ENCODE measurements at places on chromosomes 3 and 15.

GRCh38 chr3:138875754-138876664 lies 41.3 kb upstream of the PIK3CB start:
- no peak for DNase-seq

DNA sequence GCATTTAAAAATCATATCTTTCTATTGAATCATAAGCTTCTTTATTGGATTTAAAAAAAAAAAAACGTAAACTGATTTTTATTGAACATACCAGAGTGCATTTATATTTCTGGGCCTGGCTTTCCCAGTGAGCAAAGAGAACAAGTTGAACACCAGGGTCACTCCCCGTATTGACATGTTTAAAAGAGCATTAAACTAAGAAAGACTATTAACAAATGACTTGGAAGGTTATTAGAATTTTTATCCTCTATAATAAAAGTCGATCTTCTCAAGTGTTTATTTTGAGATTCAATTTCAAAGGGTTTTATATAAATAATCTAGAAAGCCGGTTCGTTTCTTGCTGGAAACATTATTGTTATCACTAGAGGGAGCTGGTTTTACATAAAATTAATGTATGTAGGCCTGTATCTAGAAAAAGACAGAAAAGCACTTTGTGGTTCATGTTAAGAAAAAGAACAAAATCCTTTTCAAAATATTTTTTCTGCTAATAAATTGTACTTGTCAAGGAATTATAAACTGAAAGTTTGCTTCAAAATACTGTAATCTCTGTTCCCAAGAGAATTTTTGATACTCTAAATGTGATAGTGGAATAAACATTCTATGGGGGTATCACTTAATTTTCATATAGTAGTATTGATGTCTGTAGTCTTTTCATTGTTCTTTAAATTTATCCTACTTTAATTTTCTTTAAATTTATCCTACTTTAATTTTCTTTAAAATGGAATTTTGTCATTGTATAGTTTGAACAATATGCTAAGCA lies 321.8 kb upstream of the MME start:
- no peak for DNase-seq

DNA sequence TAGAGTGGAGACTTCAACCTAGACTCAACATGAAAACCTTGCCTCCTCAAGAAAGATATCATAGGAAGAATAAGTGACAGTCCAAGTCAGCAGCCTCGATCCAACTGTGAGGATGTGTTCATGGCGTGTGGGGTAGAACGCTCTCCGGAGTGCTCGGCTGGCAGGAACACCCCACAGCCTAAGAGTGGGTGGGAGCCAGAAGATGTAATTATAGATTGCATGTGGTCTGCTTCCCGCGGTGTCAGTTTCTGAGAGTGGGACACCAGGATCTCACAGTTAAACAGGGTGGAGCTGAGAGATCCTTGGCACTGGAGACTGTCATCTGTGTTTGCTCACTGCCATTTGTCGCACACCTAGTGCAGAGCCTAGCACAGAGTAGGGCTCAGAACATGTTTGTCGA lies 158.0 kb downstream of the CTNNB1 start:
- no peak for DNase-seq

DNA sequence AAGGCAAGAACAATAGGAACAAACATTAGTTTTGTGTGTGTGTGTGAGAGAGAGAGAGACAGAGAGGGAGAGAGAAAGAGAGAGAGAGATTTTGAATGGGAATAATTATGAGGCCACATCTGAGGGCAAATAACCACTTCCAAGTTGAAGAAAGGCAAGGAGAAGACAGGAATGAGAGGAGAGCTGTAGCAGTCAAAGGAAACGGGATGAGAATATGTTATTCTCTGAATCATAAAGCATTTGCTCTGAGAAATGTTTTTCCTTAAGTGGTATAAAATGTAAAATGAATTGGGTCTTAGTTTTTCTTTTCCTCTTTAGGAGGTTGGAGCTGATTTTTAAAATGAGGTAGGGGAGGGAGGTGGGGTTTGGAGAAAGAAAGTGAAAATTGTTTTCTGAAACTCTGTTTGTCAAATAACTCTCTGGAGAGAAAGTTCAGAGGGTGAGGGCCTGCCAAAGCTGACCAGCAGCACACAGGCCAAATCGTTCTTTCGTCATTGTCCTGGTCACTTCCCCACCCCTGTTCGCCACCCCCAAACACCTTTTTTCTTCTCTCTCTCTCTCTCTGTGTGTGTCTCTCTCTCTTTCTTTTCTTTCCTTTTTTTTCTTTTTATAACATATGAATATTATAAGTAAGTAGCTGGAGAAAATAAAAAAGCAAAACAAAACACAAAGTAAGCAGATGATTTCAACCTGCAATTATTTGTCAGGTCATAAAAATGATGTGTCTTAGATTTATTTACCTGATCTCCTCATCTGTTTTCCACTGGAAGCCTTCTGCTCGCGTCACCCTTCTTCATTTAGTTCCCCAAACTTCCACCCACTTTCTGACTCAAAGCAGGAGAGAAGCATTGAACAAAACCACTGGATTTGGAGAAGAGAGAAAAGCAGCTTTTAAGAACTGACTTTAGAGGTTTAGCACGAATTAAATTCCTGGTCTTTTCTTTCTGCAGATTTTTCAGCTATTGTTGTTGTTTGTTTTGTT lies 110.6 kb downstream of the LPP start:
- DNase-seq: no peak

DNA sequence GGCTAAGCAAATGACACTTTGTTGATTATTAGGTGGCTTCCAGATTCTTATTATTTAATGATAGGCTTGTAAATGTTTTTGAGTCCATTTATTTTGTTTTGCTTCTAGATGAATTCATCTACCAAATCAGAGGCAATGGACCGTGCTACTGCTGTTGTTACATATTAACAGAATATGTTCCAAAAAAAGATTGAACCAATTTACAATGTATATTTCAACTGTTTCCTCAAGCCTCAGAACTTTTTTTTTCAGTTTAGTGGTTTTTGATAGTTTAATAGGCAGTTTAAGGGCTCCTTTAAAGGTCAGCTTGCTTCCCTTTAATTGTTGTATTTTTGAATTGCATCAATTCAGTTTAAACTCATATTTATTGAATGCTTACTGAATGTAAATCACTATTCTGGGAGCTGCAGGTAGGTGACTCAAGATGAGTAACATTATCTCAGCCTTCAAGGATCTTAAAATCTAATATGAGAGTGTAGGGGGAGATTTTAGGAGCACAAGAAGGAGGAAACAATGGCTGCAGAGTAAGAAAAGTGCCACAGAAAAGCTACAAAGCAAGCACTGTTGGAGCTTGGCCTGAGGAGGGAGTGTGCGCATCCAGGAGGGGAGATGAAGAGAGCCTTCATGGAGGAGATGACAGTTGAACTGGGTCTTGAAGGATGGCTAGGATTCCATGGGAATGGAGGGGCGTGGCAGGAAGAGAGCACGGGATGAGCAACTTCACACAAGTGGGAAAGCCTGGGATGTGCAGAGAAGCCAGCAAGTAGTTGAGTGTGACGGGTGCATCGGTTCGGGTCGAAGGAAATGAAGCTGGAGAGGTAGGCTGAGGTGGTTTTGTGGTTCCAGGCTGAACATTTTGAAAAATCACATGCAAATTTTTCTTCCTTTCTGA lies 14.7 kb downstream of the MAP2K1 start:
- DNase-seq: no peak

GRCh38 chr3:66996696-66997095 lies 1.4 kb upstream of the KBTBD8 start:
- no peak for DNase-seq

DNA sequence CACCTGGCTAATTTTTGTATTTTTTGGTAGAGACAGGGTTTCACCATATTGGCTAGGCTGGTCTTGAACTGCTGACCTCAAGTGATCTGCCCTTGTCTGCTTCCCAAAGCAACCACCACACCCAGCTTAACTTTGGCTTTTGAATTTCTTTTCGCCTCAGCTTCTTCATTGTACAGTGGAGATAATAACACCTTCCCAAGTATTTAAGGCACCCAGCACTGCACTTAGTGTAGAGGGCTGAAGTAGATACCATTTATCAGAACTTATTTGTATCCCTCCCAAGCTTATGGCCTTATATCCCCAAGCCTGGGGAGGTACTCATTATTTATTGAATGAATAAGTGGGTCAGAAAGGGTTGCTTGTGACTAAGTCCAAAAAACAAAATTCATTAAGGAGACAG lies 2.3 kb downstream of the SQOR start:
- DNase-seq: no peak

Data from activated T-helper 1 cell treated with anti-CD3 and anti-CD28 coated beads, Interleukin-2, amount 50 U/mL, for 16 hours (primary cell).